ENCODE measurements at places on chromosomes 1 and 21. TPM values are rescaled to one million over a fixed set of nuclear protein-coding genes. Genes with fewer than 3 reads are reported as not detected.

Gene ETNK2
- 5.2 TPM for total RNA-seq

Gene FCER1A
- total RNA-seq, result 0.94 TPM

Gene DMBX1
- total RNA-seq, result not detected

Gene SV2A
- total RNA-seq, result 0.32 TPM

Gene TMEM82
- total RNA-seq, result not detected

Gene CHRNB2
- total RNA-seq, result not detected

Gene ERG
- 17.8 TPM for total RNA-seq

Gene C8A
- total RNA-seq, result not detected

Gene CD1C
- 0.19 TPM for total RNA-seq

Gene AVPR1B
- not detected for total RNA-seq

Gene NUDT4B
- total RNA-seq, result 0.38 TPM

Gene C8B
- not detected for total RNA-seq
